Thoracic aorta (tissue), 2 donors: ENCODE measurements at places on chromosomes 11 and 22. TPM values are rescaled to one million over a fixed set of nuclear protein-coding genes. Genes with fewer than 3 reads are reported as not detected.

LSP1 gene
- 23.6 TPM for total RNA-seq

GLYATL1 gene
- not detected for total RNA-seq

APOBEC3F gene
- 0.49 TPM for total RNA-seq

CSTF3 gene
- total RNA-seq: 11.1 TPM

FBLN1 gene
- total RNA-seq: 587 TPM

HBG1 gene
- total RNA-seq: not detected

NXPE4 gene
- total RNA-seq: not detected

FAM180B gene
- 3.4 TPM for total RNA-seq

C11orf87 gene
- not detected for total RNA-seq

GDPD4 gene
- total RNA-seq: not detected

CTSF gene
- 122 TPM for total RNA-seq

TCN1 gene
- not detected for total RNA-seq

SERPING1 gene
- 674 TPM for total RNA-seq

ENTHD1 gene
- not detected for total RNA-seq

GATD1 gene
- total RNA-seq: 48.7 TPM

SLC7A4 gene
- 1.2 TPM for total RNA-seq

IRAG1 gene
- total RNA-seq: 393 TPM

RAG1 gene
- total RNA-seq: 0.54 TPM

FAM111B gene
- total RNA-seq: 2.1 TPM

FOLR1 gene
- total RNA-seq: not detected

SHISA8 gene
- not detected for total RNA-seq

PTPRCAP gene
- total RNA-seq: 7.2 TPM

LARGE1 gene
- total RNA-seq: 29.5 TPM
